Suprapubic skin (tissue), 4 donors: ENCODE measurements at places on chromosomes 12 and 14. TPM values are rescaled to one million over a fixed set of nuclear protein-coding genes. Genes with fewer than 3 reads are reported as not detected.

GRCh38 chr14:89890589-89890988, 63.9 kb downstream of the EFCAB11 start:
- DNase-seq: no peak

- no peak for DNase-seq
Observed at GRCh38 chr14:82441270-82441669, 907.6 kb upstream of the SEL1L start.

Gene JKAMP
- total RNA-seq: 49.8 TPM

DNA sequence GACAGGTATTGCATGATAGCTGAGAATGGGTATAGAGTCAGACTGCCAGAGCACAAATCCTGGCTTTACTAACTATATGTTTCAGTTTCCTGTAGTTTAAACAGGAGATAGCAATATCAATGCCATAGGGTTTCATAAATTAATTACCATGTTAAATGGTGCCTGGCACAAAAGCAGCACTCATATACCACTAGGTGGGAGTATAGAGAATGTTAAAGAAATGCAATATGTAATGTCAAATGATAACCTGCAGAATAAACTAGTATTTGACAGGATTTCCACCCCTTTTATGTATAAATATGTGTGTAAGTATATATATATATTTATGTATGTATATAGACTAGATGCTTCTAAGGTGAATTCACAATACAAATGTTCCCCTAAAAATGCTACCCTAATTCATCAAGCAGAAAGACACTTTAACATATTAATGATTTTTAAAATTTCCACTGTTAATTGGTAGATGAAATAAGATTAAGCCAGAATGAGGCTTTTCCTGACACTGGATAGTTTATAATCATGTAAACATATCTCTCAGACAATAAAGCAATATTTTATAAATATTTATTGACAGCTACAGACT, 8.6 kb downstream of the WDR89 start:
- no peak for DNase-seq
